ENCODE measurements at places on chromosomes 7 and 10.

- DNase-seq, result no peak
Measured at GRCh38 chr7:2108501-2109250, 124.1 kb downstream of the MAD1L1 start.

GRCh38 chr10:66353422-66353821 lies 572.4 kb upstream of the LRRTM3 start:
- DNase-seq, result no peak

GRCh38 chr10:12605580-12606405 lies 256.4 kb downstream of the CAMK1D start:
- peak; percentile 41 for DNase-seq

DNA sequence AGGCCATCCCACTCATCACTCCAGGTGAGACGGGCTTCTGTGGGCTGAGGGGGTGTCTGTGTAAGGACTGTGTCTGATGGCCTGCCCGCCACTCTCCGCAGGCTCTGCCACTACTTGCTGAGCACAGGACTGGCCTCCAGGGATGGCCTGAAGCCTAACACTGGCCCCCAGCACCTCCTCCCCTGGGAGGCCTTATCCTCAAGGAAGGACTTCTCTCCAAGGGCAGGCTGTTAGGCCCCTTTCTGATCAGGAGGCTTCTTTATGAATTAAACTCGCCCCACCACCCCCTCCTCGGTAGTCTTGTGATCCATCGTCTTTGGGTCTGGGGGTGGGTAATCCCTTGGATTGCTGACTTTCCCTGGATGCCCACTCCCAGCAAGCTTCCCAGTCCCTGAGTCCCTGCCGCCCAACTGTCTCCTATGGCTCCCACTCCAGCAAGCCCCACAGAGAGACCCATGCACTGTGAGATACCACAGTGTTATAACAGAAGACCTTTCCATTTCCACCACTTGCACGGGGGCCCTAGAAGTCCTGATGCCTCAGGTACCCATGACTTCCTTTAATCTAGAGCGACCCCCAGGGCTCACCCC lies 4.7 kb downstream of the FXYD4 start:
- no peak for DNase-seq

DNA sequence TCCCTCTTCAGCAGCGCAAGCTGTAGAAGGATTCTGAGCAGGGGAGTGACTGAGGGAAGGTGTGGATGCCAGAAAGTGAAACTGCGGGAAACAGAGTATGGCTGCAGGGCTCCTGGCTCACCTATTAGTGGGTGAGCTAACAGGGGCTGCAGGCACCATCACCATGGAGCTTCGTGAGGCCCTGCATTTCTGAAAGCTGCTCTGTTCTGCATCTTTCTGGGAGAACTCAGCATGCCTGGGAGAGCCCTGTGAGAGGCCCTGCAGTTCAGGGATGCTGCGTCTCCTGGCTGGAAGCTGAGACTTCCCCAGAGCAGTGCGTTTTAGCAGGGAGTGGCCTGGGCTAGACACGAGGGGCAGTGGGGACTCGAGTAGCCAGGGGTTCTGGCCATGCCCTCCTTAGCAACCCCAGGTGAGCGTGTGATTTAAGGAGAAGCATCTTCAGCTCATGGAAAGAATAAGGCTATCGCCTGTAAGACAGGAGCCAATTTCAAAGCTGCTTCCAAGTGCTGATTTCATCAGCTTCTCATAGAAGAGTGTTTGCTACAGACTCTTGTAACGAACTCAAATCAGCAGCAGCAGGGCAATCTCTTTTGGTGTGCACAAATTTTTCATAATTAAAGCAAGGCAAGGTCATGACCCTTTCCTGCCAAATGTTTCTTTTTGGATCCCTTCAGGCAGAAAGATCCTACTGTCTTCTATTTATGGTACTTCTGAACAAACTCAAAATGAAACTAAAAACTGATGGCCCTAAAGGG lies 293.6 kb upstream of the ZNF32 start:
- DNase-seq, result no peak

DNA sequence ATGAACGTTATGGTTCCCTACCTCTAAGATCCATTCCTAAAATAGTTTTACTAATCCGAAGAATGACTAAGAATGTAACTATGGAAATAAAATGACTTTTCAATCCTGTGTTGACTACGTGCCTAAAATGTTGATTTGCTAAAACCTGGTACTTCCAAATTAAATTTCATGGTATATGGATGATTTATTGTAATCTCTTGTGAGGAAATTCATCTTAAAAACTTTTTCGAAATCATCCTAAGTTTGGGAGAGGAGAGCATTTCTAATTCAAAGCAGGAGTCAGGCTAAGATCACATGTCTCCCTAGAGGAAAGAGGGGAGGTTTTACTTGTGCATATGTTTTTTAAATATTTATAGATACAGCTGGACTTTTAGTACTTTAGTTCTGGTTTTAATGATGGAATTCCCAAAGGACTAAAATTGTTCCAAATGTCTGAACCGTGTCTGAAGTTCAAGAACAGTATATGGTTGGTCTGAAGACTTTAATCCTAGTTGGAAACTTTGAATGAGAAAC lies 483.9 kb downstream of the AUTS2 start:
- no peak for DNase-seq

GRCh38 chr10:13003759-13004158 lies 2.2 kb upstream of the CCDC3 start:
- DNase-seq, result no peak

DNA sequence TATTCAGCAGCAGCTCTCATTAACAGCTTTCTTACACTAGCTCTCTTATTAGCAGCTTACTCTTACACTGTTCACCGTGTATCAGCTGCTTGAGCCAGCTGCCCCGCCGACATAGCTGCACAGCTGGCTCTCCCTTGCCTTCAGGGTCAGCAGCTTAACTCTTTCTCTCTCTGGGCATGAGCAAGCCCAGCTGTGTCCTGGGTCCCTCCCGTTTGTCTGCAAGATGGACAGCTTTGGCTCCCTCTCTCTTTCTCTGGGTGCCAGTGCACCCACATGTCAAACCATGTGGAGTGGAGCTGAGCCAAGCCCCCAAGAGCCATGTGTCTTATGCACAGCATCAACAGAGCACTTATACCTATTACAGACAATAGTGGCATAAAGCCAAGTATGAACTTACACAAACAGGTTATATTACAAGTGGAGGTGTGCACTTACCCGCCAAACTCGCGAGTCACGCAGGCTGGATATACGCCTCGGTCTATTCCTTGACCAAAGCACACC lies 35.7 kb upstream of the MTPAP start:
- DNase-seq, result no peak

DNA sequence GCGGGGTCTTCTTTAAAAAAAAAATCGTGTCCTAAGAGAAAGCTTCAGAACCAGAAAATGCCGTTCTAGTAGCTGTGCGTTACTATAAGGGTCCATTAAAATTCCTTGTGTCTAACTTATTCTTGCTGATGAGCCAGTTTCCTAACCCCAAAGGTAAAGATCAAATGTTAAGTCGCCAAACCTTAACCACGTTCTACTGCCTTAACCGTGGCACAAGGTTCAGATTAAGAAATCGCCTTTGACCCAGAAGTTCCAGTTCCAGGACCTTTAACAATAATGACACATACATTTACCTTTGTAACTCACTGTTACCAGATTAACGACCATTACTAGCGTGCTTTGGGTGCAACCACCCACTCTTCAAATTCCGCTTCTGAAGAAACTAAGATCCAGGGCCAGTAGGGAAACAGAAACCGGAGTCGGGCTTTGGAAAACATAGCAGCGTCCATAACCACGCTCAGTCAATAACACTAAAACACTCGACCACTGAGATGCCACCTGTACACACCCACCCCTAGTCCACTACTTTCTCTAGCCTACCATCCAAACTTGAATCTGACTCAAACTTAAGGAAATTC lies 620 bp downstream of the BET1 start:
- no peak for DNase-seq

- no peak for DNase-seq
Measured at GRCh38 chr7:47327698-47328391, 254.1 kb downstream of the TNS3 start.

DNA sequence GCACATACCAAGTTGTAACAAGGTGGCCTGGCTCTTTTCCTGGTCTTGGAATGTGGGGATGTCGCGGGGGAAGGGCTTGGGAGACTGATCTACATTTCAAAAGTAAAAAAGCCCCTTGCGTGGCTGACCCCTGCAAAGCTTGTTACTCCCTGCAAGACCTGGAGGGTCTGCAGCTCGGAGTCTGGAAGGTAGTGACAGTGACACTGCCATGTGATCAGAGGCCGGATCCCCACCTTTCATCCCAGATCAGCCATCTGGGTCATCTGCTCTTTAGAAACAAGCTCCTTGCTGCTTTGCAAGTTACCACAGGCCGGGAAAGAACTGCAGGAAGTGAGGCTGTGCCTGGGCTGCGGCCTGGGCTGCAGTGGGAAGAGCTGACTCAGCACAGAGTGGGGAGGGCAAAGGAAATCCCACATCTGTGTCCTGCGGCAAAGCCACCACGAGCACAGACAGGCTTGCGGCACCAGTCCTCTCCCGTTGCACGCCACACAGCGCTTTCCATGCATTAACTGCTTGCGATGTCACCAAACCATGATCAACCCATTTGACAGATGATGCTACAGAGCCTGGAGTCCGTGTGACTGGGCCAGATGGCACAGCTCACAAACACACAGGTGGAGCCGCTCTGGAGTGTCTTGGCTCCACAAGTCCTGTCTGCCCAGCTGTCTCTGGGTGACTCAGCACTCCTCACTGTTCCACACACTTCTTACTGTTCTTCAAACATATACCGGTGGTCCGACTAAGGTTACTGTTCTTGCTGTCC lies 97.7 kb downstream of the SH3PXD2A start:
- peak; percentile 43 for DNase-seq

- DNase-seq, result peak; percentile 20
Measured at GRCh38 chr10:90862908-90863514, 5.2 kb upstream of the HTR7 start.

DNA sequence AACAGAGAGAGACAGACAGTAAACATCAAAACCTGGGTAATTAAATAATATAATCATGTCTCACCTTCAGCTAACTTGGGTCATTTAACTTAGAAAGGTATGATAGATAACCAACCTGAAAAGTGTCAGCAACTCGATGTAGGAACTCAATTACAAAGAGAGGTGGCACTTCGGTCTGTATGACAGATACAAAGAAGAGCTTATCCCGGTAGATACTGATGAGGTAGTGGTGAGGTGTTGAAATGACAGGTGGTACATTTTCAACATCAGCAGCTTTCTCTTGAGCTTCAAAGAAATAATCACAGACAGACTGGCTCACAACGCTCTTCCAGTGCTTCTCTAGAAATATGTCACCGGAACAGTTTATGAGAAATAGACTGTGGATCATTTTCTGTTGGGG lies 12.6 kb downstream of the AP3M1 start:
- no peak for DNase-seq

GRCh38 chr7:36088553-36088952 lies 64.5 kb upstream of the EEPD1 start:
- DNase-seq, result no peak

GRCh38 chr10:131199646-131200045 lies 111.9 kb downstream of the TCERG1L start:
- DNase-seq, result no peak

DNA sequence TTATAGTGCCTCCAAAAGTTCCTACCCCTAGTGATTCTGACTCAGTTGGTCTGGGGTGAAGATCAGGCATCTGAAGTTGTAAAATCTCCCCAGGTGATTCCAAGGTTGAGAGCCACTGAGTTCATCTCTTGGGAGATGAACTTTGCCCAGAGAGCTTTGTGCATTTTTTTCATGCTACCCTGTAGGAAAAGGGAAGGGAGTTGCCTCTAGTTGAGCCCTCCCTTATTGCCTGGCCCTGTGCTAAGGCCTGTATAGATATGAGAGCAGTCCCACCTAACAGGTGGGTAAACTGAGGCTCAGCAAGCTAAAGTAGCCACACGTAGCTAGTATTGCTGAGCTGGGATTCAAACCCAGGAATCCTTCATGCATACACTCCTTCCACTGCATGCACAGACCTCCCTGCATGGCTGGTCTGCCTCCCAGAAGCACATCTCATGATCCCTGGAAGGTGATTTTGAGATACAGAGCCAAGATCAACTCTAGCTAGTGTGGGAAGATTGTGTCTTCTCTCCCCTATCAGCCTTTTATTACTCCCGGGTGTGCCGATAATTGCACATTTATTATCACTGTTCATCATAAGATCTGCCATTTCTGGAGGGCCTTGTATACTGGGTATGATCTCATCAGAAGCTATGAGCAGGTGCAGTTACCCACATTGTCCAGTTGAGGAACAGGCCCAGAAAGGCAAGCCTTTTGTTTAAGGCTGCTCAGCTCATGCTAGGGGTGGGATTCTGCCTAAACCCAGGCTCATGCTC lies 47.0 kb downstream of the TBATA start:
- DNase-seq, result no peak

DNA sequence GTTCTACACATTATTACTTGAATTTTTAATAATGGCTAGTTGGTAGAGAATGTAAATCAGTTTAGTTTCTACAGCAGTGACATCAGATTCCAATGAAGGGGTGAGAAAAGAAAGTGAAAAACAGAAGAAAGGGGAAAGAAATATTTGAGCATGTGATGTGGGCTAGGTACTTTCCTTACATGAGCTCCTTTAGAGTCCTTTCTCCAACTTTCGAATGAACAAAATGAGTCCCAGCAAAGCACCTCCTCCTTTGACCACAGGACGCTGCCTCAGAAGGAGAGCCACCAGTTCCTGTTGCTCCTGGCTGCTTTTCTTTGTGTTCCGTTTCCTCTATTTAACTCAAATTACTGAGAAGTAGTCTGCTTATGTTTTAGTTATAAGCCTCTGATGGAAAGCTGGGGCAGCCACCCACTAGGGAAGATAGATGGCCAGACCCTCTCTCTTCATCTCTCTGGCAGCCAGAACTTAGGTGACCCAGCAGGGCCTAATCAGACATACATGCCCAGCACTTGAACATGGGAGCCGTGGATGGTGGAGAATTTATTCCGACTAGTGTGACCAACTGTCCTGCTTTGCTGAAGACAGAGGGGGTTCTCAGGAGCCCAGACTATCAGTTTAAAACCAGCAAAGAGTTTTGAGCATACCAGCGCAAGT lies 82.4 kb upstream of the NME8 start:
- no peak for DNase-seq

- DNase-seq, result no peak
Measured at GRCh38 chr7:74501298-74501697, 47.6 kb downstream of the GTF2IRD1 start.

GRCh38 chr10:133275684-133276092 lies 980 bp downstream of the ADAM8 start:
- peak; percentile 62 for DNase-seq

- DNase-seq, result no peak
Measured at GRCh38 chr7:30598121-30598876, 3.6 kb downstream of the GARS1 start.

DNA sequence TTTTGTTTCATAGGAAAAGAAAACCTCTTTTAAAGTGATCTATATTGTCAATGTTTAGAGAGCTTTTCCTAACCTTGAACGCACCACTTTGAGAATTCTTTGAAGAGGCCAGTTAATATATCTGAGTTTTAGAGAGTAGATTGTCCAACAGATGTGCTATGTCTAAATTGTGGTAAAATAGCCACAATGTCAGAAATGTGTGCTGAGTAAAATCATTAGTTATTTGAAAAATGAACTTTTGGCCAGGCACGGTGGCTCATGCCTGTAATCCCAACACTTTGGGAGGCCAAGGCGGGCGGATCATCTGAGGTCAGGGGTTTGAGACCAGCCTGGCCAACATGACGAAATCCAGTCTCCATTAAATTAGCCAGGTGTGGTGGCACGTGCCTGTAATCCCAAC lies 61.6 kb upstream of the KIAA1217 start:
- DNase-seq, result no peak

Measured in CD4-positive, alpha-beta T cell treated with Interleukin-12 subunit alpha and Interleukin-12 subunit beta, for 1 hour (primary cell).